Aorta (tissue), 5 donors: ENCODE measurements at places on chromosomes 13 and 19.
A peak's percentile ranks its signal among the peaks of the same experiment; 100 is the strongest.

DNA sequence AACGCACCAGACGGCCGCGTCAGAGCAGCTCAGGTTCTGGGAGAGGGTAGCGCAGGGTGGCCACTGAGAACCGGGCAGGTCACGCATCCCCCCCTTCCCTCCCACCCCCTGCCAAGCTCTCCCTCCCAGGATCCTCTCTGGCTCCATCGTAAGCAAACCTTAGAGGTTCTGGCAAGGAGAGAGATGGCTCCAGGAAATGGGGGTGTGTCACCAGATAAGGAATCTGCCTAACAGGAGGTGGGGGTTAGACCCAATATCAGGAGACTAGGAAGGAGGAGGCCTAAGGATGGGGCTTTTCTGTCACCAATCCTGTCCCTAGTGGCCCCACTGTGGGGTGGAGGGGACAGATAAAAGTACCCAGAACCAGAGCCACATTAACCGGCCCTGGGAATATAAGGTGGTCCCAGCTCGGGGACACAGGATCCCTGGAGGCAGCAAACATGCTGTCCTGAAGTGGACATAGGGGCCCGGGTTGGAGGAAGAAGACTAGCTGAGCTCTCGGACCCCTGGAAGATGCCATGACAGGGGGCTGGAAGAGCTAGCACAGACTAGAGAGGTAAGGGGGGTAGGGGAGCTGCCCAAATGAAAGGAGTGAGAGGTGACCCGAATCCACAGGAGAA is 1.9 kb downstream of the PPP1R12C start:
- peak; percentile 67 for DNase-seq

- DNase-seq: peak; percentile 63
Measured at GRCh38 chr19:52237771-52238400, 31.5 kb upstream of the ZNF766 start.

GRCh38 chr19:7297742-7298141 is 3.5 kb upstream of the INSR start:
- no peak for DNase-seq

DNA sequence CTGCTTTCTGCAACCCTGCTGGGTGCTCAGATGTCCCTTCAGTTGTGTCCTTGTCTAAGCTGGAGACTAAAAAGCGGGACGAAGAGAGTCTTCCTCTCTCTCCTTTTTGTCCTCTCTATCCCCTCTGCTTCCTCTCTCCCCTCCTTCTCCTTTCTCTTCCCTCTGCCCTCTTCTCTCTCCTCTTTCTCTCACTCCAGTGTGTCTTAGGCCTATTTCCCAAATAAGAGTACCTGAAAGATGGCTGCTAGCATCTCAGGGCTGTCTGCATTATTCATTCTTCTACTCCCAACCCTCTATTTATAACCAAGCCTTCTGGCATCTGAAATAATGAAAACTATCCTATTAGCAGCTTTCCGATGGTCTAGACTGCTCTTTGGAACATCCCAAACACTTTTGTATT is 729.8 kb downstream of the UQCRFS1 start:
- DNase-seq: no peak

DNA sequence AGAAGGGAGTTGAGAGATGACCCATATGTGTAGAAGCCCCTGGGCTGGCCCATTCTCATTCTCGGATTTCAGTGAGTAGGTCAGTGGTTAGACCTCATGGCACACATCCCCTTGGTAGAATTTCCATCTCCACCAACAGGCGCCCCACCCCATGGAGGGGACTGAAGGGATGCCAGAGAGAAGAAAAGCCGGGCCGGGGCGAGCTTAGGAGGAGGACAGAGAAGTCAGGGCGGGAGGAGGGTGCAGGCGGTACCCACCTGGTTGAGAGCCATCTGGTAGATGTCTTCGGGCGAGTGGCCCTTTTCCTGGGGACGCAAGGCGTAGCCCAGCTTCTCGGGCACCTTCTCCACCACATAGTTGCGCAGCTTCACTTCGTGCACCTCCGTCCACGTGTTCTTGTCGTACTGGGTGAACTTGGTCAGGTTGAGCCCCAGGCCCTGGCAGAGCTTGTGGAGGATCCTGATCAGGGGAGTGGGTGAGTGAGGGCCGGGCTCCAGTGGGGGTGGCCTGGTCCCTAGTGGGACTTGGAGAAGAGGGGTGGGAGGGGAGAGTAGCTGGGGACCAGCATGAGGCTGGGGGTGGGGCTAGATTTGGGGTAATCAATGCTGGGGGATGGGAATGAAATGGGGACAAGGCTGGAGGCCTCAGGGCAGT is 2.5 kb downstream of the IL4I1 start:
- no peak for DNase-seq

DNA sequence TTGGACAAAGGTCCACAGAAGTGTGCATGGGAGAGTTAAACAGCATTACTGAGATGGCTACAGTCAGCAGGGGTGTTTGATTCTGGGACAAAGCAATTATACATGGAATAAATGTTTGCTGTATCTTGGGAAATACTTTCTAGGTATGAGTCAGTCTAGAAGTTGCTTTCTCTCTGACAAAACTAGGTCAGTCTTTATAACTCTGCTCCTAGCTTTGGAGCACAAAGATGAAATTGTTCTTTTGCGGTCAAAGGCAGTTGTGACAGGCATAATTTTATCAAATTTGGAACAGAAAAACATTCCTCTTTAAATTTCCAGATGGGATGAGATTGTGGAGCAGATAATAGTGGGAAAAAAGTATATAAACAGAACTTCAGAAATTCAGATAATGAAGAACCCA is 1045.4 kb upstream of the MIR17HG start:
- DNase-seq: no peak

- DNase-seq: no peak
Measured at GRCh38 chr19:9936326-9937000, at the start of gene OLFM2. Gene OLFM2, minus strand, starts transcription at chr19:9936515. Its CDS starts 149 bp downstream, at chr19:9936366.

GRCh38 chr13:48731957-48732569 is 78.3 kb downstream of the CYSLTR2 start:
- peak; percentile 84 for DNase-seq

- DNase-seq: peak; percentile 83
Measured at GRCh38 chr13:29594710-29595379, 643 bp downstream of the SLC7A1 start.

GRCh38 chr13:52991344-52992020 is 37.1 kb upstream of the OLFM4 start:
- no peak for DNase-seq
